COR-L47 (cell line): ENCODE measurements at places on chromosomes 16 and 17.

GRCh38 chr16:35510701-35511100, 2051.3 kb downstream of the TP53TG3F start:
- DNase-seq = no peak

- DNase-seq = no peak
Measured at GRCh38 chr16:2743007-2743810, 9.2 kb upstream of the SRRM2 start.

GRCh38 chr16:67112591-67113399, 3.1 kb downstream of the PHAF1 start:
- no peak for DNase-seq

GRCh38 chr17:14875557-14876412, 389.3 kb downstream of the PMP22 start:
- DNase-seq = no peak

DNA sequence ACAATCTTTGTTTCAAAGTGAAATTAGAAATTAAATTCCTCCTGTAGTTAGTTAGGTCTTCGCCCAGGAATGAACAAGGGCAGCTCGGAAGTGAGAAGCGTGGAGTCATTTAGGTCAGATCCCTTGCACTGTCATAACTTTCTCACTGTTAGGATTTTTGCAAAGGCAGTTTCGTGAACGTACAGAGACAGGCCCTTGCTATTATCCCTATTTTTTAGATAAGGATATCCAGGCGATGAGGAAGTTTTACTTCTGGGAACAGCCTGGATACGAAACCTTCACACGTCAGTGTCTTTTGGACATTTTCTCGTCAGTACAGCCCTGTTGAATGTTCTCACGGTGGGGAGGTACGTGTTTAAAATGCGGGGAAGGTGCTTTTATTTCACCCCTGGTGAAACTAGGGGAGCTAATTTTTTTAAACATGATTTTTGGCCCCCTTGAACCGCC, 318 bp upstream of the RBL2 start:
- DNase-seq = no peak

DNA sequence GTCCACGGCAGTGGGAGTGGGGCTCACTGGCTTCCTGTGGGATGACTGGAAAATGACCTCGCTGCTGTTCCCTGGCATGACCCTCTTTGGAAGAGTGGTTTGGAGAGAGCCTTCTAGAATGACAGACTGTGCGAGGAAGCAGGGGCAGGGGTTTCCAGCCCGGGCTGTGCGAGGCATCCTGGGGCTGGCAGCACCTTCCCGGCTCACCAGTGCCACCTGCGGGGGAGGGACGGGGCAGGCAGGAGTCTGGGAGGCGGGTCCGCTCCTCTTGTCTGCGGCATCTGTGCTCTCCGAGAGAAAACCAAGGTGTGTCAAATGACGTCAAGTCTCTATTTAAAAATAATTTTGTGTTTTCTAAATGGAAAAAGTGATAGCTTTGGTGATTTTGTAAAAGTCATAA, 7.8 kb upstream of the RNF213 start:
- peak; percentile 84 for DNase-seq

DNA sequence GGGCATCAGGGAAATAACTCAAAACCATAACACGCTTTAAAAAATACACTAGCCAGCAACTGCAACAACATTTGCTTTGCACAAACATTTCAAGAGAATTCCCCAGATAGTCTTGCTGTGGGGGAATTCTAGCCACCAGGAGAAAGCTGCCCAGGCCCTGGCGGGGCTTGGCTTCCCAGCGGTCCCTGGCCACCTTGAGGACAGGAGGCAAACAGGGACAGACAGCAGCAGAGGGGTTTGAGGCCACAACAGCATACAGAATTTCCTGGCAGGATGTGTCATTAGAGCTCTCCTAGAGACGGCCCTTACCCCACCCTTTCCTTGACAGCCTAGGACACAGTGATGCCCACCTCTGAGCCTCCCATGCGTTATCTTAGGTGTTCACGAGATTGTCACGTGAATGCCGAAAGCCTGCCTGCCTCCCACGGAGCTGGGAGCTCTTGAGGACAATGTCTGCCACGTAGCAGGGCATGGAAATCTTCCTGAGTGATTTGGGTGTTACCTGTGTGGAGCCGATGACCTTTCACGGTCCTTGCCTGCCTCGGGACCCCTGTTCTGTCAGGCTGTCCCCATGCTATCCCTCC, 114.3 kb downstream of the RBFOX3 start:
- DNase-seq = no peak

GRCh38 chr17:43620581-43620980, 41.1 kb downstream of the MEOX1 start:
- no peak for DNase-seq

GRCh38 chr16:9275377-9275776, 183.9 kb downstream of the HAPSTR1 start:
- no peak for DNase-seq

- DNase-seq = no peak
Measured at GRCh38 chr17:45984368-45984767, 14.7 kb upstream of the STH start.

- peak; percentile 97 for DNase-seq
Measured at GRCh38 chr16:89697161-89697615, 4.3 kb downstream of the SPATA2L start.

- peak; percentile 35 for DNase-seq
Measured at GRCh38 chr17:28953444-28954118, 2.3 kb upstream of the PHF12 start.

GRCh38 chr17:16926571-16927451, 45.1 kb downstream of the TNFRSF13B start:
- DNase-seq = no peak

GRCh38 chr17:7191571-7192270, 12.6 kb upstream of the ASGR1 start:
- no peak for DNase-seq

GRCh38 chr16:54268340-54268739, 18.2 kb downstream of the IRX3 start:
- no peak for DNase-seq

DNA sequence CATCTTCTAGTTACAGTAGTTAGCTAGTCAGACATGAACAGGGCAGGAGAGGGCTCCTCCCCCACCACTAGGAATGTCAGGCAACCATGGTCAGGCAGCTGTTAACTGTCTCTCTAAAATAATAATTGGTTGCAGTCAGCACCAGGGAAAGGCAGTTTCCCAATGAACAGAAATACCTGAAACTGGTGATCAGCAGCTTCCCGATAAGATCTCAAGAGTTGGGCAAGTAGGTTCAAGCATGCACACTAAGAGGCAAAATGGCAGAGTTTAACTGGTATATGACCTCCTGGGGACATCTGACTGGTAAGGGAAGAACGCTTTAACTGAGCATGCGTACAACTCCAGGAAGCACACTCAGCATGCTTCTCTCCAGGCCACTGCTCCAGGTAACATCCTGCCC, 12.6 kb upstream of the XYLT1 start:
- no peak for DNase-seq

GRCh38 chr17:12290207-12290606, 269.5 kb downstream of the MAP2K4 start:
- no peak for DNase-seq

GRCh38 chr16:23500212-23500861, 10.0 kb downstream of the GGA2 start:
- DNase-seq = no peak

DNA sequence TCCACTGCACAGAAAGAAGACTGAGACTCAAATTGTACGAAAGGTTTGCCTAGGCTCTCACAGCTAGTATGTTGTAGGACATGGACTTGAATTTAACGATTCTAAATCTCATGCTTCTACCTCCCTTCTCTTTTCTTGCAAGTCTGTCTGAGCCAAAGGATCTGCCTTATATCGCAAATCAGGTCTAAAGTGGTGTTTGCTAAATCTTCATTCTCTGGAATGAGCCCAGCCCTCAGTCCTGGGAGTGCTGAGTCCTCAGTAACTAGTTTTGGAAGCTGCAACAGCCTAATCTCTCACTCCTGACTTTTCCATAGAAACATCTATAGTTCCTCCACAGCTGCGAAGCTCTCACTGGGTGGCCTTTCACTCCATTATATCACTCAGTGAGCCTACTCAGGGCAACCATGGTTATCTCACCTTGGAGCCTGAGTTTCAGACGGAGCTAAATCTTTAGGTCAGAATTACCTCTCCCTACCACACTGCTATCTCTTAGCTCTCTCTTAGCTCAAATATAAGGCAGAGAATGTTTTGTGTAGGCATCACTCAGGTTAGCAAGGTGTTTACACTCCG, 575.5 kb upstream of the C16orf82 start:
- DNase-seq = no peak

DNA sequence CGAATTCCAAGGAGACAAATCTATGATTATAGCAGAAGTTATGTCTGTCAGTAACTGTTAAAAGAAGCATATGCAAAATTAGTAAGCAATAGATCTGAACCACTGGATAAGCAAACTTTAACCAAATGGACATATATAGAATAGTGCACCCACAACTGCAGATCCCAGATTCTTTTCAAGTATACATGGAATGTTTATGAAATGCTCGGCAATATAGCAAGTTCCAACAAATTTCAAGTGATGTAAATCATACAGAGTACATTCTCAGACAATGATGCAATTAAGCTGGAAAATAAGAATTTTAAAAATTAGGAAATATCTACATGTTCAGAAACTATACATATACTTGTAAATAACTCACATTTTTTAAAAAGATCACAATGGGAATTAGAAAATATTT, 8.4 kb upstream of the HELZ start:
- DNase-seq = no peak

DNA sequence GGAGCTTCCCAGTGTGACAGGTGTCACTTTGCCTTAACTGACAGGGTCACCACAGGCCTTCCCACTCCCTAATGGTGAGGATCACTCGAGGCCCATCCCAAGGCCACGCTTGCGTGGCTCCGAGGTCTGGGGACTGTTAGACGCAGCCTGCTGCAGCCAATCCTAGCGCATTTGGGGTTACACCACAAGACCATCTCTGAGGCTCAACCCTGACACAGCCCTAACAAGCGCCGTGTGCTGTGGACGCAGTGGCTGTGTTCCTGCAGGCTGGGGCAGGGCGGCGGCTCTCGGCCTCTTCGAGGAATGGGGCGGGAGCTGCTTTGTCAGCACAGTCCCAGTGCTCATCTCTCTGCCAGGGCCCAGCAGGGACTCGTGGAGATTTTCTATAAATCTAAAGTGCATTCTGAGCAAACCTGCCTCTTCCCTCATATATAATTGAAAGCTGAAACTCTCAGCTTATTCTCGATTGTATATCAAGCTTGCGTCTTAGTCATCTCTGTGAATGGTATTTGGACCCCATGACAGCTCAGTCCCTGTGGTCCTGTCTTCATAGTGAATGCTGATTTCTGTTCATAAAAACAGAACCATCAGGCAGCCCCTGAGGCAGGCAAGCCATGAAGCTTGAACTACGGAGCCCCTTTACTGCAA, 65.8 kb upstream of the CHMP6 start:
- DNase-seq = no peak
